ENCODE measurements at places on chromosomes 1 and 21.

DNA sequence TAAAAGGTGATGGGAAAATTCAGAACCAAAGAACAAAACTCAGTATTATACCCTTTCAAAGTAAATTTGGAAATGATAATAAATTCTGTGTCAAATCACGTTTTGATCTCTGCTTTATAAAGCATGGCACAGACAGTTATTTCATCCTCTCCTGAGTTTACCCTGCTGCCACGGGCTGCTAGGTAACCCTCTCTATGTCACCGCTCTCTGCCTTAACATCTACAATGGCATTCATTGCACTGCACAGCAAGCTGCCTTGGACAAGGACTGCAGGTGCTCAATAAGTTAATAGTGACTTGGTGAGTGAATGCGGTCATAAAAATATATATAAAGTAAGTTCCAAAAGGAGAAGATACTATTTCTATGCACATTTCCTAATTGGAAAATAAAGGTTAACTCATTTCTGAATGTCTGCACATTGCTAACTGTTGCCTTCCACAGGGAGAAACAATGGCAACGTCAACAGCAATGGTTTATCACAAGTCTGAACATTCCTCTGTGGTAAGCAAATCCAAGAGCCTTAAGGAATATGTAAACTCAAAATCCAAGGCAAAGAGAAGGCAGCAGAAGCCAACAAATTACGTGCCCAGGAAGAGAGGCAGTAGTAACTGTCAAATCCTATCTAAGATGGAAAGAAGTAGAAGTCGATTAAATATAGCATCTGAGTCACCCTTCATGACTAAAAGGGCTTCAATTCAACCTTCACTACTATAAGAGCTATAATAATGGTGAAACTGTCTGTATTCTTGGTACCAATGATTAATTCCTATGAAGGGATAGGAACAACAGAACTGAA is 19.4 kb downstream of the FYB2 start:
- DNase-seq: no peak

GRCh38 chr1:15451014-15451722 is 5.4 kb upstream of the CELA2A start:
- no peak for DNase-seq

- no peak for DNase-seq
These were observed 1.1 kb downstream of the IGSF3 start for GRCh38 chr1:116666187-116667077.

DNA sequence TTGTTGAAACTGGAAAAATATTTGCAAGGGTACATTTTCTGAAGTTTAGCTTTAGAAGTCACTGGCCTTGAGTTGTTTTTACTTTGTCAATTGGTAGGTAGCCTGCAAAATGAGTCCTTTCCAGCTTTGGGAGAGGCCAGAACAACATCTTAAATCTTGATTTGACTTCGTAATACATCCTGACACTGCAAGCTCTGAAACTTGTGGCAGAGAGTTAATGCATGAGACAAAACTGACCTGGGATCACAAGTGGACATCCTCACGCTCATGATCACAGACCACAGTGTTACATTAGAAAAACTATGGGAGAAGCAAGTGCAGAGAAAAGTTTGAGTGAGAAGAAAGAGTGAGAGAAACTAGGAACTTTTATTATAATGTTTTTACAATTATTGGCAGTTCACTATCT is 550.9 kb downstream of the USP25 start:
- DNase-seq: no peak

Measured in urothelium cell line (cell line).